SHP77 treated with DMSO at 0.1 percent for 48 hours (cell line): ENCODE measurements at places on chromosomes 3 and 15.
A peak's percentile ranks its signal among the peaks of the same experiment; 100 is the strongest.

DNA sequence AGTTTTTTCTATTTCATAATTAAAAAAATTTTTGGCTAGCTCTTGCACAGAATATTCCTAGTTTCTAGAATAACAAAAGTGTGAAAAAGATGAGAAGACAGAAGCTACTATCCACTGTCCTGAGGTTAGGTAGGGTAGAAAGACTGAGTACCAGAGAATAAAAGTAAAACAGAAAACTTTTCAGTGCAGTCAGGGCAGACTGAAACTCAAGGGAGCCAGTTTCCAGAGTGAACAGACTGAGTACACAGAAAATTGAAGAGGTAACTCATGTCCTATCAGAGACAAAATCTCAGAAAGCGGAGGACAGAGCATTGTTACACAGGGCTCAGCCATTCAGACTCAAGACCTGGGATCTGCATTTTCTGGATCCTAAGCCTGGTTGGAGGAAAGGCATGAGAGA lies 8.8 kb upstream of the FBXO40 start:
- no peak for DNase-seq

GRCh38 chr3:39144095-39144747 lies 9.2 kb downstream of the CSRNP1 start:
- peak; percentile 40 for DNase-seq

GRCh38 chr3:98977520-98977919 lies 76.0 kb upstream of the DCBLD2 start:
- no peak for DNase-seq

GRCh38 chr3:37324850-37325321 lies 150.5 kb upstream of the LRRFIP2 start:
- DNase-seq = no peak

DNA sequence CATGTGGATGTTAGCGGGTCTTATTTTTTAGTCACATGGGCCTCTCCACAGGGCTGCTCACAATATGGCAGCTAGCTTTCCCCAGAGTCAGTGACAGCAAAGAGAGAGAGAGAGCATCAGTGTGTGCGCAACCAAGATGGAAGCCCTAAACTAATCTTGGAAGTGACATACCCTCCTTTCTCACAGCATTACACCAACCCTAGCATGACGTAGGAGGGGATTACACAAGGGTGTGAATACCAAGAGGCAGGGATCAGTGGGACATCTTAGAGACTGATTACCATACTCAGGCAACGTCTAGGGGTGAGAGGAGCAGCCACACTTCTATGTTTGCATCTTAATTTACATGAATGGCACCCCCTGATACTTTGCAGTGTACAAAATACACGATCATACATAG lies 3.5 kb upstream of the UBE2E2 start:
- no peak for DNase-seq

- DNase-seq = no peak
Measured at GRCh38 chr3:61808526-61808925, 247.2 kb downstream of the PTPRG start.

DNA sequence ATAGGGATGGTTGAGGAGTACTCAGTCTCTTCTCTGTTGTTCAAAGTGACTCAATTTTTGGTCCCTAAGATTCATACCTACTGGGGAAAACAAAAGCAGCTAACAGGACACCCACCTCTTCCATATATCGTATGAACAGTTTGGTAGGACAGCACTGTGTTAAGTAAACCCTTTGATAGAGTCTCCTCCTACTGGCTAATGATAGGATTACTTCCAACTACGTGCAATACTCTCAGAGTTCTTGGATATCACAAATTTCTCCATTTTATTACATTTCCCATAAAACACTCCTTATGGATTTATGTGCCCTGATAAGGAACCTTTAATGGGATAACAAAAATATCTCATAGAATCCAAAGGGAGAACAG lies 200.2 kb upstream of the GOLGA6L4 start:
- peak; percentile 6 for DNase-seq

GRCh38 chr3:58965865-58966264 lies 84.0 kb downstream of the CFAP20DC start:
- no peak for DNase-seq

DNA sequence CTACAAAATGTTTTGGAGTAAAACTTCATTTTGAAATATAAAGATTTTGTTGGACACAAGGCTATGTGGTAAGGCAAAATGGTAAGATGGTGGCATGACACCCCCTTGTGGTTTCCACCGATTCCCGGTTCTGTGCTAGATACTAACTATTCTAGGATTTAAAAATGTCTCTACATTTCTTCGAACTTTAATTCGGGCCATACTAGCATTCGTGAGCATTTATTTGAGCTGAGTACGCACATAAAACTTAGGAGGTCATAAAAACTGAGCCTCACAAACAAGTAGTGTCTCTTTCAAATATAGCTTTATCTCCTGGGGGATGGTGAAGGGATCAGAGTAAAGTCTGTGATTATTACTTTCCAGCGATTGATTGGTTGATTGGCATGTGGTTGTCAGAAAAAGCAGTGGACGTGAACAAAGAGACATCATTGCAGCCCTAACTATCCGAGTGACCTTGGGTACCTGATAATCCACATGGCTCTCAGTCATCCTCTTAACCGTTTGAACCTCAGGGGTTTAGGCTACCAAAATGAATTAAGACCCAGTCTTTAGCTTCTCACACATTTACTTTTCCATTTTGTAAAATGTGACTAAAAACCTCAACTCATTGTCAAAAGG lies 1.1 kb upstream of the ZNF639 start:
- DNase-seq = peak; percentile 56

DNA sequence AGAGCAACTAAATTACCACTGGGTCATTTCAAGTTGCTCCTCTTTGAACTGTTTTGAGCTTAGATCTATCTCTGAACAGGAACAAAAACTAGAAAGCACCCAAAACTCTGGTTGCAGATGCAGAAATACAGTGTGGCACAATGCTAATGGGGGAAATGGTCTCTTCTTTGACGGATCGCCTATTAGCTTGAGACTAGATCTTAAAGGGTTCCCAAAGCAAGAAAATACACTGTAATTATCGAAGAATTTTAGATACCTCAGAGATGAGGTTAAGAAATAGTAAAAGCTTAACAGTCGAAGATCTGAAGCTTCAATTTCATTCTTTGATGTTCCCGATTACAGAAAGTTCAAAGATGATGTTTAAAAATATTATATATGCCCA lies 818 bp downstream of the PPP1R2 start:
- DNase-seq = no peak

GRCh38 chr3:45537970-45538640 lies 56.4 kb upstream of the LIMD1 start:
- DNase-seq = no peak

DNA sequence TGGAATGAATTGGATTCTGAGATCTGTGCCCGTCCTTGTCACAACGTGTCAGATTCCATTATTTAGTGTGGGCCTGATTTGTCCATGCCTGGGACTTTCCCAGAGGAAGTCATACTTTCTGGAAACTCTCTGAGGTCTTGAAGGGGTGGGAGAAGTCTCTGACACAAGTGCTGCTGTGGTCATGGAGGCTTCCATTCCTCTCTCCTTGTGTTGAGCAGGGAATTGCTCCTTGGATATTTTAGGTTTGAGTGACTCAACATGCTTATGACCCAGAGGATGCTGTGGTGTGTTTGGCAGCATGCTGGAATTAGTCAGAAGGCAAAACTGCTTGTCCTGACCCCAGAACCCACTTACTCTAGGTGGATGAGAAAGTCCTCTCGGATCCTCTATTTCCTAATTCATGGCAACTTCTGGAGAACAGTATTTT lies 132.1 kb downstream of the LPP start:
- no peak for DNase-seq

DNA sequence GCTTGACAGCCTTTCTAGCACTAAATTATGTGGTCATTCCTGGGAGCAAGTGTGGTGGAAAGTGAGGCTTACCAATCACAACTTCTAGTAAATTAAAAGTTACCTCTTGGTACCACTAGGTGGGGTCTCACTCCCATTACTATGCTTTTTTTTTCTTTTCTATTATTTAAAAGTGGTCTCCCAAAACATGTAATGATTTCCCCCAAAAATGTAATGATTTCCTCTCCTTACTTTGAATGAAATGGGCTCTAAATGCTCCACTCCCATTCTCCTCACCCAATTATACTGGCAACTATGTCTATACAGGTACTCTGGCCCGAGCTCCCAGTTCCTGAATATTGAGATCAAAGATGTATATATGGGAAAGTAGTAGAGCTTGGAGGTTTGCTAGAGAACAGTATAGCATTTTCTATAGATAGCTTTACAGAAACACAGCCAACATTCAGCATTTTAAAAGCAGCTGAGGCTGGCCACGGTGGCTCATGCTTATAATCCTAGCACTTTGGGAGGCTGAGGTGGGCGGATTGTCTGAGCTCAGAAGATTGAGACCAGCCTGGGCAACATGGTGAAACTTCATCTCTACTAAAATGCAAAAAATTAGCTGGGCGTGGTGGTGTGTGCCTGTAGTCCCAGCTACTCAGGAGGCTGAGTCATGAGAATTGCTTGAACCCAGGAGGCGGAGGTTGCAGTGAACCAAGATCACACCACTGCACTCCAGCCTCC lies 70.9 kb downstream of the DCUN1D1 start:
- DNase-seq = no peak

DNA sequence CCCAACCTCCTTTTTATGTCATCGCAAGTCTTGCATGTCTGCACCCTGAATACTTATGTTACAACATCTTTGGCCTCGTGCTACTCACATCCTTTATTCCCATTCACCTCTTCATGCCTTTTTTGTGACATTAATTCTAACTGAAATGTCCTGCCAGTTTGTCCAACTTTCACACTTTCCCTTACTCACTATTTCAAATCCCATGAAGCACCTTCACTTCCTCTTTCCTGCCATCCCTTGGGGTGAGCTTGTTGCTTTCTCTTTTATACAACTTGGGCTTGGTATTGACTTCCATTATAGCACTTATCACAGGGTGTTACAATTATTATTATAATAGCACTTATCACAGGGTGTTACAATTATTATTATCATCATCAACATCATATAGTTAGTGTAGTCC lies 496.3 kb downstream of the NLGN1 start:
- no peak for DNase-seq

- no peak for DNase-seq
Measured at GRCh38 chr3:197828-198491, 1.4 kb downstream of the CHL1 start.

DNA sequence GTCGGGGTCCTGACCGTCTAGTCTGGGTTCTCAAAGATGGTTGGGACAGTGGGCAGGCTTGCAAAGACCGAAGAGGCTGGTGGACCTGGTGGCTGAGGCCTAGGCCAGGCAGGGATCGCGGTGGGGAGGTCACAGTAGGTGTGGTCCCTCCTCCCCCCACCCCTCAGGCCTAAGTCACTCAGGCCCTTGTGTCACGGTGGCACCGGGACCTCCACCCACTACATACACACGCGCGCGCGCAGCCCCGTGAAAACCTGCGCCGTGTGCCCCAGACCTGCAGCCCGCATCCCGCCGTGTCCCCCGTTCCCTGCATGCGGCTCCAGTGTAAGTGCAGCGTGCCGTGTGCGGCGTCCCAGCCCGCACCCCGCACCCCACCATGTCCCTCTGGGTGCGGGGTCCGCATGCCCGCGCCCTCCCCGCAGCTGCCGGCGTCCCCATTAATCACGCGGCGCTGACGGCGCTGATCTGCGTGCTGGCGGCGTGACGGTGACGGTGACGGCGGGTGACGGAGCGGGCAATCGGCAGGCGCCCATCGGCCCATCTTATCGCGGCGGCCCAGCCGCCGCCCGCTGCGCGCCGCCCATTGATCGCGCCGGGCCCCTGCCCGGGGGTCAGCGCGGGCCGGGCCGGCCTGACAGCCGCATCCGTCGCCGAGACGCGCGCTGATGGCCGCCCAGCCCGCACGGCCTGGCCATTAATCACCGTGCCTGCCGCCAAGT lies 24.4 kb downstream of the SEC61A1 start:
- DNase-seq = no peak

DNA sequence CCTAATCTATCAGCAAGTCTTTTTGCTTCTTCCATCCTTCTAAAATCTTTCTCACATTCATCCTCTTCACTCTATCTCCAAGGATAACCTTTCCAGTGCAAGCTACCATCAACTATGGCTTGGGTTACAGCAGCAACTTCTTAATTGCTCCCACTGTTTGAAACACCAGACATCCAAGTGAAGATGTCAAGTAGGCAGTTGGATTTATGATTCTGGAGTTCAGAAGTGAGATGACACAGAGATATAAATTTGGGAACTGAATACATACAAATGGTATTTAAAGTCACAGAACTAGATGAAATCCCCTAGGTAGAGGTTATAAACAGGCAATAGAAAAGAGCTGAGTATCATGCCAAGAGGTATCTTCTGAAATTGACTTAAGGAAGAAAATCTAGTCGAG lies 3.7 kb downstream of the UBR1 start:
- DNase-seq = no peak

DNA sequence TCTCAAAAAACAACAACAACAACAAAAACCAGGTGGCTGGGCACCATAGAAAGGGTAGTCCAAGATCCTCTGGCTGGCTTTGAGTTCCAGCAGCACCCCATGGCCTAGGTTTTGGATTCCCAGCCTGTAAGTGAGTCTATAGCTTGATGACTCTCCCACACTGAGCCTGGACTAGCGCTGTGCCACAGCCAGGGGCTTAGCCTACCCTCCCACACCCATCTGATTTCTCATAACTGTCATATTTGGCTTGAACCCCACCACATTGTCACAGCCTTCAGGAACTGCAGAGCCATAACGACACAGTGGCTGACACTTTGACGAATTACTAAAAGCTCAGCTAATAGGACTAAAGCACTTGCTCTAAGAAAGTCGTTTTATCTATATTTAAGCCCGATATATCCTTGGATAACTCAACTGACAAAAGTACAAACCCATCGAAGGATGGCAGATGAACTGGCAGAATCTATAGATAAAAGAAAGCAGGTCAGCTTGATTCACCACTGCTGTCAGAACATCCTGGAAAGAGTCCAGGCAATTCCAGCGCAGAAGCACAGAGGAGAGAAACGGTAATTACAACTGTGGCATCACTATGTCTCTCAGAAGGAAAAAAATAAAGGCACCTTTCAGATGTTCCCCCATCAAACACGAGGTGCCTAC lies 62.1 kb downstream of the HOMER2 start:
- no peak for DNase-seq

- DNase-seq = no peak
Measured at GRCh38 chr15:74604983-74605794, 10.4 kb upstream of the CLK3 start.

GRCh38 chr15:90939756-90940155 lies 4.7 kb downstream of the UNC45A start:
- DNase-seq = no peak
